Natural killer cell (primary cell): ENCODE measurements at places on chromosomes 7 and 10.
A peak's percentile ranks its signal among the peaks of the same experiment; 100 is the strongest.

DNA sequence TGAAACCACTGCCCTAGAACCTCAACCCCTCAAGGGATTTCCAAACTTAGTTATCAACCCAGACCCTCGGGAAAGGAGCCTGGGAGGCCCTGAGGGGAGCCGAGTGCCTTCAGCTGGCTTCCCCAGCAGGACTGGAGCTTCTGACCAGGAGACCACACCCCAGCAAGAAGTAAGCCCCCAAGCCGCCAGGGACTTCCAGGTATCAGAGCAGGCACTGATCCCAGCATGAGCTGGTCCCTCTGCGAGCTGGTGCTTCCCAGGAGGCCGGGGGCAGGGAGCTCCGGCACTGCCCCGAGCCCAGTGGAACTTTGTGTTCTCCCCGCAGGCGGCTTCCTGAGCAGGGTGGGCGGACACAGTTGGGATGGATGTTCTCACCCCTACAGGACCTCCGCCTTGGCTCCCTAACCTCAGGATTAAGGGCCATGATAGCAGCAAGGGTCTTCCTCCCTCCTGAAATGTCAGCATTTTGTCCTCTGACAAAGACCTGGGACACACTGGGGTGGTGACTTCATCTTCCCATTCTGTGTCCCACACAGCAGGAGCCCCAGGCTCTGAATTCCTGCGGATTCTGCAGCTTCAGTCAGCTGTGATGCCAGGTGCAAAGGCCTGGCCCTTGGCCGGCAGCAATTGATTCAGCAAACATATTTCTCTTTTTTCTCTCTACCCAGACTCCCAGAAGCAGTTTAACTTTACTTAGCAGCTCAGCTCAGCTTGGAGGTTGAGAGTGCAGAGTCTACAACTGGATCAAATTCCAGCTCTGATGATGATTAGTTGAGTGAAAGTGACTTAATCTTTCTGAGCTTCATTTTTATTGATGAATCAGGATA lies 11.6 kb downstream of the ATP6V0E2 start:
- H3K4me3 ChIP-seq, result no peak overlapping the region
- no peak for DNase-seq
- H3K36me3 ChIP-seq, result no peaks in the 10 kb centered on the region
- peaks cover 7% of the 10 kb centered on the region for H3K4me1 ChIP-seq
- no peaks in the 10 kb centered on the region for H3K27me3 ChIP-seq

DNA sequence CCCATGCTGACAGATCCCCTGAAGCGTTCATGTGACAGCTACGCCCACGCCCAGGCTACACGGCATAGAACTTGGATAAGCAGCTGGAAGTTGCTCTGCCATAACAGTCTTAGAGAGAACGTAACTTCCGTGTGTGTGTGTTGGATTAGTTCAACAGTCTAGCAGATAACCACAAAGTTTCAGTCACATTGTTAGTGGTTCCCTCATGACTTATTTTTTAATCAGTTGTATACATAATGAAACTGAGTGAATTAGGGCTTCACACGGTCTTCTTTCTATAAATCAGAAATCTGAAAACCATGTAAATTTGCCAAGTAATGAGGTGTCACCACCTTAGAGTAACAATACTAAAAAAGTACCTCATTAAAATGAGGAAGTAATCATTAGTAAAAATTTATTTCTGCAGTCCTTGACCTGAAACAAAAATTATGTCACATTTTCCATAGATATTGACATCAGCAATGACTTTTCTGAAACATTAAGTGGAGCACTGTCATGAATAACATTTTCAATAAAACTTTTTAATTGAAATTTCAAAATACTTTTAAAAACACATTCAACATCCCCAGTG lies 21.7 kb upstream of the MACC1 start:
- H3K36me3 ChIP-seq, result no peaks in the 10 kb centered on the region
- H3K4me3 ChIP-seq, result no peak overlapping the region
- peak; percentile 10 for DNase-seq
- H3K4me1 ChIP-seq, result no peaks in the 10 kb centered on the region
- no peak overlapping the region for H3K27ac ChIP-seq

- peaks cover 14% of the 10 kb centered on the region for H3K4me1 ChIP-seq
- H3K36me3 ChIP-seq, result no peaks in the 10 kb centered on the region
- peaks cover 16% of the 10 kb centered on the region for H3K27me3 ChIP-seq
- DNase-seq, result no peak
- H3K27ac ChIP-seq, result no peak overlapping the region
- H3K4me3 ChIP-seq, result no peak overlapping the region
These were observed 4.7 kb upstream of the NOS3 start for GRCh38 chr7:150986099-150986512.

DNA sequence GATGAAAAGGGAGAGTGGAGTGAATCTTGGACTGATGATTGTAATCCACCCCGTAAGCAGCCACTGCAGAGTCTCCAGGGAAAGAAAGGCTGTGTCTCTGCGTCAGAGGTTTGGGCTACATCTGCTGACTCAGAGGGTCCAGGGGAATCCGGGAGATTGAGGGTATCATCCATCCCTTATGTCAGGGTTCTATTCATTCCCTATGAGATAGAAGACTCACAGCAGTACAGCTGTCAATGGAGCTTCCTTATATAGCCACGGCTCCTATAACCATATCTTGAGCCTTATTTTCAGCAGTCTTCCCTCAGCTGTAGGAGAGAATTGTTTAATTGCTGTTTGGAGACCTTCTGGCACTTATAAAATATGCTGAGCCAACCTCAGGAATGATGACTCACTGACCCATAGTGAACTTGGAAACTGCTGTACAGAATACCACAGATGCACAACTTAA lies 558.2 kb upstream of the PFKP start:
- no peak overlapping the region for H3K4me3 ChIP-seq
- H3K4me1 ChIP-seq, result no peaks in the 10 kb centered on the region
- no peaks in the 10 kb centered on the region for H3K27me3 ChIP-seq
- DNase-seq, result no peak
- no peak overlapping the region for H3K27ac ChIP-seq

- no peaks in the 10 kb centered on the region for H3K4me1 ChIP-seq
- H3K27ac ChIP-seq, result no peak overlapping the region
- no peaks in the 10 kb centered on the region for H3K36me3 ChIP-seq
- H3K4me3 ChIP-seq, result no peak overlapping the region
These were observed 45.2 kb upstream of the AKR1E2 start for GRCh38 chr10:4780782-4781181.

GRCh38 chr10:22322641-22323160 lies 1.8 kb downstream of the BMI1 start:
- H3K36me3 ChIP-seq, result peaks cover 3% of the 10 kb centered on the region
- H3K27ac ChIP-seq, result no peak overlapping the region
- no peak overlapping the region for H3K4me3 ChIP-seq
- peaks cover 24% of the 10 kb centered on the region for H3K4me1 ChIP-seq
- DNase-seq, result no peak
- peaks cover 27% of the 10 kb centered on the region for H3K27me3 ChIP-seq
